ENCODE measurements at places on chromosomes 4 and X. TPM values are rescaled to one million over a fixed set of nuclear protein-coding genes. Genes with fewer than 3 reads are reported as not detected.

The APOOL gene
- 8.1 TPM for total RNA-seq

The MAGEB3 gene
- total RNA-seq = not detected

The THOC2 gene
- 68.8 TPM for total RNA-seq

The SPINK2 gene
- 1.4 TPM for total RNA-seq

The ZNF81 gene
- 10.0 TPM for total RNA-seq

The SSX4B gene
- 0.32 TPM for total RNA-seq

The NOX1 gene
- not detected for total RNA-seq

The MUC7 gene
- total RNA-seq = not detected

The DTHD1 gene
- total RNA-seq = not detected

Measured in H1 (cell line).